Stimulated activated CD4-positive, alpha-beta T cell treated with anti-CD3 and anti-CD28 coated beads, Interleukin-2, amount 100 ng/mL, for 48 hours (primary cell): ENCODE measurements at places on chromosomes 13 and 19.

- no peak for DNase-seq
Observed at GRCh38 chr13:85091631-85092234, 707.5 kb downstream of the SLITRK6 start.

DNA sequence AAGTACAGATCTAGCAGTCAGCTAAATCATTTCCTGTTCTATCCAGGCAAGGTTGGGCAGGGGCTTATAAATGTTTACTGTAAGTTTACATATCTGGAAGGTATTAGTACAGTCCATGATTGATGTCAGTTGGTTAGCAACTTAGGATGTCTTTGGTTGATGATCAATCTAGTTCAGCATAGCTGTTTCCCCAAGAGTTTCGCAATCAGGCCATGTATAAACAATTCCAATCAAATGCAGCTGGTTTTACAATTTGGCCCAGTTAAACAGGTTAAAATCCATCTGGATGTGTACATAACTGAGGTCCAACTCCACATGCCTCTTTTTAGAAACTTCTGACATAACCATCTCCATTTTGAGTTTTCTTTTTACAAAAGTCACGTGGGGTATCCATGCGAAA is 6.9 kb downstream of the ZNF221 start:
- DNase-seq, result no peak

- DNase-seq, result no peak
Observed at GRCh38 chr13:72004784-72005374, 137.9 kb upstream of the DACH1 start.

- no peak for DNase-seq
Observed at GRCh38 chr19:56732976-56733375, 61.4 kb upstream of the ZNF835 start.

GRCh38 chr13:77919921-77920294 is 1.3 kb upstream of the EDNRB start:
- DNase-seq, result no peak

- no peak for DNase-seq
Observed at GRCh38 chr13:95800436-95800835, 123.5 kb downstream of the DNAJC3 start.

GRCh38 chr13:113448885-113449692 is 4.2 kb downstream of the ADPRHL1 start:
- DNase-seq, result no peak

DNA sequence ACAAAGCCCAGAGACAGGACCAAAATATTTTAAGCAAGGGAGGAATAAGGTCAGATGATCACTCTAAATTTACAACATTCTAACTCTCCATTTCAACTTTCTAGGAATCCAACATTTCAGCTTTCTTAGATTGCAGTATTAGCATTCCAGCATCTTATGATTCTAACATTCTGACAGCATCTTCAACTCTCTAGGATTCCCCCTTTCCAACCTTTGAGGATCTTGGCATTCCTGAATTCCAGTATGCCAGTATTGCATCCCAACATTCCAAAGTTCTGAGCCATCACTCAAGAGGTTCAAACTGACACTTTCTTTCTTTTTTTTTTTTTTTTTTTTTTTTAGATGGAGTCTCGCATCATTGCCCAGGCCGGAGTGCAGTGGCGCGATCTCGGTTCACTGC is 13.8 kb downstream of the TGFB1 start:
- no peak for DNase-seq
